ENCODE measurements at places on chromosomes 16 and 17.

DNA sequence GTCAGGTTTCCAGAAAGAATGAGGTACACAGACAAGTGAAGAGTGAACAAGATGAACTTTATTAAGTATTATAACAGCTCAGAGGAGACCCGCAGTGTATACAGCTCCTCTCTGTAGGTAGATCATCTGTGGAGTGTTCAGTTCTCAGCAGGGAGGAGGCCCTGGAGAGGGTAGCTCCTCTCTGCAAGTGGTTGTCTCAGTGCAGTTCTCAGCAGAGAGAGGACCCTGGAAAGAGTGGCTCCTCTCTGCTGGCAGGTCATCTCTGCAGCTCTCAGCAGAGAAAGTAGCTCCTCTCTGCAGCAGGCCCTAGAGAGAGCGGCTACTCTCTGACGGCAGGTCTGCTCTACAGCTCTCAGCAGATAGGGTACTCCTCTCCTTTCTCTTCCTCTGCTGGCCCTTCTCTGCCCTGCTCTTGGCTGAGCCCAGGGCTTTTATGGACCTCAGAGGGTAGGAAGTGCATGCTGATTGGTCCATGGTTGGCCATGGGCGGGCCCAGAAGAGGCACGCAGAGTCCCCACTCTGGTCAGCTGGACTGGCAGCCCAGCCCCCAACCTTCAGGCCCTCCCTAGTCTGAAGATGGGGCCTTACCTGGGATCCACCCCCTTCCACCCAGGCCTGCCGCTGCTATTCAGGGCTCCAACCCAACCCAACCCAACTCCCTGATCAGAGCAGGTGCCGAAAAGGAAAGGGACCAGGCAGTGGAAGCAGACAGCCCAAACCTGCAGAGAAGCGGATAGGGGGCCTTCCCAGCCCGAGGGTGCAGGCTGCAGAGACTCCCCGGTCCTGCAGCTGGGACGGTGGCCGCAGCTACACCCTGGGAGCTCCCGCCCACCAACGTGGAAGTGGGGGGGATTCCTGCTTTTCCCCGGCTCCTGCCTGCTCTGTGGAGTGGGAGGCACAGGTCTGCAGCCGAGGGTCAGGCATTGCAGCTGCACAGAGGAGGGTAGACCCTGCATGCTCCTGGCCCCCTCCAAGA, 18.5 kb upstream of the DNAJA2 start:
- H3K4me1 ChIP-seq: peaks cover 9% of the 10 kb centered on the region
- no peak overlapping the region for H3K27ac ChIP-seq
- no peak overlapping the region for H3K4me3 ChIP-seq
- no peak for DNase-seq

DNA sequence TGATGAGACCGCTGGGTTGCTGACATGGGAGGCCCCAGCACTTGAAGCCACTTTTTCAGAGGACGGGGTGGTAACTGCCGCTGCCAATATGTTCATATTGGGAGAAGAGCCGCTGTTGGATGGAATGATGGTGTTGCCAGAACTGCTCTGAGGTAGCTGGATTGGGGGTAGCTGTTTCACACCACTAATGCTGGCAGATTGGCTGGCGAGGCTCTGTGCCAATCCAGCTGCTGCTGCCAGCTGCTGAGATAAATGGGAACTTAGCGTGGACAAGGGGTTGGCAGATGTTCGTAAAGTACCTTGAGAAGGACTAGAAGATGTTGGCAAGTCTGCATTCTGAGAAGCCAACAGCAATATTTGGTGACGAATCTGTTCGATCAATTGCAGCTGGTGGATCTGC, 10.0 kb downstream of the SALL1 start:
- no peak overlapping the region for H3K4me3 ChIP-seq
- H3K27ac ChIP-seq: no peak overlapping the region
- DNase-seq: no peak
- peaks cover 3% of the 10 kb centered on the region for H3K27me3 ChIP-seq

DNA sequence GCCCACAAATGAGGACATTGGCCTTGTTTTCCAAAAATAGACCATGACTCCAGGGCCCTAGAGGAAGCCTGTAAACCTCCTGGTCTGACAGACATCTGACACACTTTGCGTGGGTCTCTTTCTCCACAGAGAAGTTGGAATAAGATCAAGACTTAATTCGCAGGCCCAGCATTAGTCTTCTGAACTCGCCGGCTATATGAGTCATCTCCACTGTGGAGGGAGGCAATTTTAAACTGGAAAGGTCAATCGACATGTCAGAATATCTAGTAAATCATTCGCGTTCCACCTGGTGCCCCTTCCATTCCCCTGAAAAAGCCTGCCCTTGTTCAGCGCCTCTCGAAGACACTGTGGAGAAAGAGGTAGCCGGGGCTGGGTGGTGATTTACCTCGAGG, 140.1 kb downstream of the CLEC16A start:
- H3K27ac ChIP-seq: peak overlapping the region; percentile 49
- H3K4me3 ChIP-seq: no peak overlapping the region
- peaks cover 90% of the 10 kb centered on the region for H3K4me1 ChIP-seq

DNA sequence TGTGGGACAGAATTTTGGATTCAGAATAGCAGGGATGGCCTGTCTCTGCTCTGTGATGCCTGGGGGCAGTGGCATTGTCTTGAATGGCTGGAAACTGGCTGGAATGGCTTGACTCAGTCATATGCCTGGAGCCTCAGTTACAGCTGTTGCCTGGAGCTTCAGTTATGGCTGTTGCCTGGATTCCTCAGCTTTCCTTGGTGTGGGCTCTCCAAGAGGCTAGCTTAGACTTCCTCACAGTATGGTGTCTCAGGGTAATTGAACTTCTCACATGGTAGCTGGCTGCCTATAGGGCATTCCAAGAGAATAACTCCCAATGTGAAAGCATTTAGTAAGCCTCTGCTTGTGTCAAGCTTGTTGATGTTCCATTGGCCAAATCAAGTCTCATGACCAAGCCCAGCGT, 21.1 kb downstream of the KRT23 start:
- DNase-seq: no peak
- no peaks in the 10 kb centered on the region for H3K36me3 ChIP-seq
- H3K27me3 ChIP-seq: peaks cover 8% of the 10 kb centered on the region
- H3K4me3 ChIP-seq: no peak overlapping the region
- H3K4me1 ChIP-seq: peaks cover 6% of the 10 kb centered on the region
- H3K27ac ChIP-seq: no peak overlapping the region

DNA sequence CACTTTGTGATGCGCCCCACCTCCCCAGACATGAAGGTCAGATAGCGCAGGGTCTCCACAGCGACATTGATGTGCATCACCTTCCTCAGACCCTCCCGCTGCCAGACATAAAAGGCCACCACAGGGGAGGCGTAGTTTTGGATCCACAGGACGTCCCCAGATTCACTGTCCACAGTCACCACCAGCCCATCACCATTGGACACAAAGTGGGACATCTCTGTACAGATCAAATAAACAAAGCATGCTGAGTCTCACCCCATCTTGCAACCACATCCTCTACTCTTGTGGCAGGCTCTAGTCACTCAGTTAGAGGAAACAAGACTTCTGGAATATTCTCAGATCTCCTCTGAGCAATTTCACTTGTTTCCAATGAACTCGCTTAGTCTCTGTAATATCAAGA, 46.3 kb upstream of the ICAM2 start:
- peak; percentile 32 for DNase-seq
- H3K27me3 ChIP-seq: no peaks in the 10 kb centered on the region
- H3K4me3 ChIP-seq: peak overlapping the region; percentile 63
